ENCODE measurements at places on chromosomes 1 and 21. TPM values are rescaled to one million over a fixed set of nuclear protein-coding genes. Genes with fewer than 3 reads are reported as not detected.

GRCh38 chr21:36534656-36535055 lies 54.7 kb upstream of the CLDN14 start:
- no peak for DNase-seq

- no peak for DNase-seq
These were observed 93.9 kb downstream of the ADAMTS1 start for GRCh38 chr21:26751305-26751704.

- DNase-seq: no peak
These were observed 201.7 kb downstream of the FGGY start for GRCh38 chr1:59498640-59499039.

- DNase-seq: no peak
These were observed 12.4 kb upstream of the SCAF4 start for GRCh38 chr21:31744182-31744800.

DNA sequence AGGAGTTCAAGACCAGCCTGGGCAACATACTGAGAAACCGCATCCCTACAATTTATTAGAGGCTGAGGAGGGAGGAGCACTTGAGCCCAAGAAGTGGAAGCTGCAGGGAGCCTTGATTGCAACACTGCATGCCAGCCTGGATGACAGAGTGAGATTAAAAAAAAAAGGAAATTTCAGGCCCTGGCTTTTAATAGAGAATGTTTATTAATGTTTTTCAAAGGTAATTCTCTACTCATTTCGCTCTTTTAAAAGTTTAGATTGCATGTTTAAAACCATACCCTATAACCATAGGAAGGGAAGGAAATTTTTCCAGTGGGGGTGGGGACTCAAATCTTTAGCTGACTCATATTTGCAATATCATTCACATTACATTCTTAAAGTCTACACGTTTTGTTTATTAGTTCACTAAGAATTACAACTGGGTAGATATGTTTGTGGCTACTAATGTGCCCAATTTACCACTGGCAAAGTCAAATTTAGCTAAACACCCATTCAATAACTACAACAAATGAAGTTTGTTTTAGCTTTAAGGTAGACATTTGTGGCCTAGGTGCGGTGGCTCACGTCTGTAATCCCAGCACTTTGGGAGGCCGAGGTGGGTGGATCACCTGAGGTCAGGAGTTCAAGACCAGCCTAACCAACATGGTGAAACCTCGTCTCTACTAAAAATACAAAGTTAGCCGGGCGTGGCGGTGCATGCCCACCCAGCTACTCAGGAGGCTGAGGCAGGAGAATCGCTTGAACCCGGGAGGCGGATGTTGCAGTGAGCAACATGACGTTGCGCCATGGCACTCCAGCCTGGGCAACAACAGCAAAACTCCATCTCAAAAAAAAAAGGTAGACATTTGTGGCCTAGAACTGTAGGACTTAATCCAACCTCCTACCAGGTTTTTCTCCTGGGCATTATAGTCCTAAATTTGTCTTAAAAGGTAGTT lies 5.0 kb downstream of the KDM5B start:
- DNase-seq: no peak

The SLC19A1 gene
- polyA plus RNA-seq: 41.7 TPM

DNA sequence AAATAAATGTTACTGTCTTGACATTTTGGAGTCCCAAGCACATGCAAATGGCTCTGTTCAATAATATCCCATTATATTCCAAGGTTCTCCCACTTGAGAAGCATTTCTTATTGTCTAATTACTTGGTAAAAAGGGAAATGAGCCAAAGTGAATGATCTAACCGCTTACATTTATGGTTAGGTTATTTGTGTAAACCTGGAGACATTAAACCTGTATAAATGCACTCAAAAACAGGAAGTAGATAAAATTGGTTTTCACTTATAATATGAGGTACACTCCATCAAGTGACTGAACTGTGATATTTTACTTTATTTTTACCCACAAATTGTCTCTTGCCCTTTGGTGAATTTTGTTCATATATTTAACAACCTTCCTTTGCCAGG lies 26.8 kb downstream of the KIF1B start:
- DNase-seq: no peak

DNA sequence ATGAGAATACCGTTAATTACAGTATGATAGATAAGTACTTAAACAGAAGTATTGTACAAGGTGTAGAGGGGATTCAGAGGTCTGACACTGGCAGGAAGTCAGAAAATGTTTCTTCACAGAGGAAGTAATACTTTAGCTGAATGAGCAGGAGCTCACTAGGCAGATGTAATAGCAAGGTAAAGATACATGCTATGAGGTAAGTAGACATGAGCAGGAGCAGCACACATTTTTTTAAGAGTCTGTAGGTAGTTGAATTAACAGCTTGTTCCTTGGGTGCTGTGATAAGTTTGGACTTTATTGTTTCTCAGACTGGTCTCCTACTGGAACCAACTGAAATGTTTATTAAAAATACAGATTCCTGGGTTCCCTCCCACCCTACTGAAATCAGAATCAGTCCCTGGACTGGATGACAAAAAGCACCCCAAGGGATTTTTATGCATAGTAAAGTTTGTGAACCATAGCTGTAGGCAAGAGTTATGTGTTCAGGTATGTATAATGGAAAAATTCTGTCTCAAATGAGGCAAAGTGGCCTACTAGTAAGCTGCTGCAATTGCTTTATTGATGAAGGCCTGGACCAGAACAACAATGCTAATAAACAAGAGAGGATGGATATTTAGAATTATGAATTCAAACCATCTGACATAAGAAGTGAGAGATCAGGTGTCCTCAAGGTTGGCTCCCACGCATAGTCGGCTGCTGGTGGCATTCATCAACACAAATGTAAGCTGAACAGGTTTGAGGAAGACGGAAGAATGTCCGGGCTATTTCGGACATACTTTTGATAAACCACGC lies 902 bp downstream of the AP4B1 start:
- DNase-seq: peak; percentile 15

DNA sequence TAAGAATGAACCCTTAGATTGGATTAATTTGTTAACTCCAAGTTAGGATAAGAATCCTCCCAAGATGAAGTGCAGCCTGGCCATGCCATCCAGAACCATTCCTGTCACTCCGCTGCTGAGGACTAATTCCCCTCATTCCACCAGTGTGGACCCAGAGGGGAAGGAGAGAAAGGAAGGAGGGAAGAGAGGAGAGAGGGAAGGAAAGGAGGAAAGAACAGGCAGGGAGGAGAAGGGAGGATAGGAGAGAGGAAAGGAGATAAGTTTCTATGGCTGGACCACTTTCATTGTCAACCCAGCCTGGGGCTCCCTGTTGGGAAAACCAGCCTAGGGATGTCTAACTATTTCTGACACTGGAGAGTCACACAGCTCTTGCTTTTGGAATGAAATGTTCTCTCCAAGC lies 4.7 kb downstream of the MRAP start:
- DNase-seq: no peak

The NTRK1 gene
- polyA plus RNA-seq: 1.5 TPM

- no peak for DNase-seq
These were observed 3.7 kb downstream of the IBA57 start for GRCh38 chr1:228169345-228169744.

- no peak for DNase-seq
These were observed 1087.2 kb upstream of the B3GALT2 start for GRCh38 chr1:194273660-194274059.

- DNase-seq: no peak
These were observed 3.9 kb upstream of the CD1C start for GRCh38 chr1:158285756-158286241.

DNA sequence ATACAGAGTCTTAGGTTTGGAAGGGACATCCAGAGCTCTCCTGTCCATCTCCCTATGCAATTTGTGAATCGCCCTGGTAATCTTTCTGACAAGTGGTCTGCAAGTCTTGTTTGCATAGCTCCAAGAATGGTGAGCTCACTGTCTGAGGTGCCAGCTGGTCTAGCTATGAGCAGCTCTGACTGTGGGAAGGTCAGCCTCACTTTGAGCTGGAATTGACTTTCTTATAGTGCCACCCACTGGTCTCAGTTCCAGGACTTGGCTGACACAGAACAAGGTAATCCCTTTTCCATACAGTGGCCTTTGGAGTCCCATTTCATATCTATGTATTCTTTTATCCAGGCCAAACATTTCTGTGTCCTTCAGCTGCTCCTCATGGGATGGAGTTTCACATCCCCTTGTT lies 95.6 kb upstream of the C8B start:
- no peak for DNase-seq

The FCRL4 gene
- polyA plus RNA-seq: not detected

- DNase-seq: no peak
These were observed 134.2 kb upstream of the FGGY start for GRCh38 chr1:59162665-59163064.

- DNase-seq: no peak
These were observed 18.8 kb downstream of the NEK7 start for GRCh38 chr1:198175423-198176170.

DNA sequence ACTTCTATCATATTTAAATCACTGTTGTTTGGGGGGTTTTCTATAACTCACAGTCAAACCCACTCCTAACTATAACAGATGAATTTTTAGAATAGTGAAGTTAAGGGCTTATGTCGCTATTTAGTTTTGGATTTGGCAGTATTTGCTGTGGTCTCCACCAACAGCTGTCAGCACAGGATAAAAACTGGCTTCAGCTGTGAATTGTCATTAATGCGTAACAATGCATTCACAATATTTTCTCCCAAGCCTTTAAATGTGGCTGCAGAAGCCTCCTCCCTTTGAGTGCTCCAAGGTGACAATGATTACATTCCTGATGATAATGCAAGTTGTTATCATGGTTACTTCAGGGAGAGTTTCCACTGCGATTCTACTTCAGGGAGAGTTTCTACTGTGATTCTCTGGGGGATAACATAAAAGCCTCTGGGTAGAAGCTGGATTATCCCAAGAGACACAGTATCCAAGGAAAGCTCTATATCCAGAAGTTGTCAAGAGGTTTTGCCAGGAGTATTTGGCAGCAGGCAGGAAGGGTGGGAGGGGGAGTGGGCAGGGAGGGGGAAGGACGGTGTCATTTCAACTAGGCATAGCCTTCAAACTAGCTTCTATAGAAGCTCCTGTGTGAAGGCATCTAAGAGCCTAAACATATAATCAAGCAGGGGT lies 14.9 kb upstream of the SMIM12 start:
- DNase-seq: no peak

DNA sequence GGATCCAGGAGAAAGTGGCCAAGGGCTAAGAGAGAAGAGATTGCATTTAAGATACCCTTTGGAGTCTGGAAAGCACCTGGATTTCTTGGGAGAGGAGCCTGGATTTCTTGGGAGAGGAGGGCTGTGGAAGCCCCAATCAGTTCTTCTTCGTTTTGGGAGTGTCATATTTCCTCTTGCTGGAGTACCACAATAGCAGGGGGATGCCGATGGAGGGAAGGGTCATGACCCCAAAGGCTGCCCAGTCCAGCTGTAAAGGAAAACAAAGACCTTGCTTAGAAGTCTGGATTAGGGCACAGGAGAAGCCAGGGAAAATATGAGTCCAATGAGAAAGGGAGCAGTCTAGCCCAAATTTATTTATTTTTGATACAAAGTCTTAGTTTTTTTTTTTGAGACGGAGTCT lies 11.3 kb downstream of the SSR2 start:
- DNase-seq: no peak

The APCS gene
- not detected for polyA plus RNA-seq

DNA sequence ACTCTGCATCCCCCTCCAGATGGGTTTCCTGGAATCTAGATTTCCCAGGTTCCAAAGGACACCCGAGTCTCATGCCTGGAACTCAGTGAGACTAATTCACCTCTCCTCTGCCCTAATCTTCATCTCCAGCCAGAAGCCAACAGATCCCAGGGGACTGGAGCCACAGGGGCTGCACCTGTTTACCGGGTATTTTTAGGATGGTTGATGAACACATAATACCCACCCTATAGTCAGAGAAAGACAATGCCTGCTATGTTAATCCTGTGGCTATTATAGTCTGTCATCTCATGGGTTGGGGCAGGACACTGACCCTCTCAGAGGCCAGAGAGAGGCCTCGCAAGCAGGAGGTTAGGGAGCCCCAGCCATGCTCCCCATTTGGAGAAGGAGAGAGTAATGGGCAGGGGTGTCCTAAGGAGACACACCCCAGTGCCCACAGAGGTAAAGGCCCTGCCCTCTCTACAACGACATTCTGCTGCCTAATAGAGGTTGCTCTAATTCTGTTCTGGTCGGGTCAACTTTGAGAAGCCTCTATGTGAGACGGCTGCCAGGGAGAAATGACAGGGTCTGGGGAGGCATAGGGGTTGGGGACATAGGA lies 1.0 kb upstream of the TNNI1 start:
- DNase-seq: no peak

GRCh38 chr1:157404614-157405013 lies 147.7 kb downstream of the FCRL5 start:
- DNase-seq: no peak

DNA sequence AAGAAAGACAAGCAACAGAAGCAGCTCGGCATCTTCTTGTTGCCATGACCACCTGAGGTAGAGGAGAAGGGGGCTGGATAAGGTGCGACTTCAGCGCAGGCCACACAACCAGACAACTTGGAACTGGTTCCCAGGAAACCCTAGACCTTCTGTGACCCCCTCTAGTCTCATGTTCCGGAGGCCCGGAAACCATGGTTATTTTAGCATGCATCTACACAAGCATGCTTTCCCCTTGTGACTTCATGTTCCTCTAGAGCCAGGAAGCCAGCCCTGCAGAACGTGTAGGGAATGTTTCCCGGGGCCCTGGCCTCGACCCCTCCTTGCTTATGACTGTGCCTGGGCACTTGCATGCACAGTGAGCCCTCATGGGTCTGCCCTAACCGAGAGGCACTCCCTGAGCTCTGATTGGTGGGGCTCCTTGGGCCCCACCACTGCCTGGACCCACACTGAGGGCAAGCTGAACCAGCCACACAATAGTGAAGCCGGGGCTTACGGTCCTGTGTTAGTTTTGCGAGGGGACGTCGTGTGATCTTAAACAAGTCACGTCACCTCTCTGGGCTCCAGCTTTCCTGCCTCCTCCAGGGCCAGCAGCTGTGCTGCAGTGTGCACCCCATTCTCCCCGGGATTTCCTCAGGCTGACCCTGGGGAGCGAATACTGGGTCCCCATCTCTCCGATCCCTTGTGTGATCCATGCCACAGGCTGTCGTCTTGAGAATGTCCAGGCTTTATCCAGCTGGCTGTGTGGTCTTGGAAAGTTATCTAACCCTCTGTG lies 12.0 kb upstream of the MX2 start:
- no peak for DNase-seq
